Activated T-cell treated with anti-CD3 and anti-CD28 coated beads, Interleukin-2, amount 50 U/mL, for 4 hours (primary cell): ENCODE measurements at places on chromosomes 11 and 22. TPM values are rescaled to one million over a fixed set of nuclear protein-coding genes. Genes with fewer than 3 reads are reported as not detected.

DNA sequence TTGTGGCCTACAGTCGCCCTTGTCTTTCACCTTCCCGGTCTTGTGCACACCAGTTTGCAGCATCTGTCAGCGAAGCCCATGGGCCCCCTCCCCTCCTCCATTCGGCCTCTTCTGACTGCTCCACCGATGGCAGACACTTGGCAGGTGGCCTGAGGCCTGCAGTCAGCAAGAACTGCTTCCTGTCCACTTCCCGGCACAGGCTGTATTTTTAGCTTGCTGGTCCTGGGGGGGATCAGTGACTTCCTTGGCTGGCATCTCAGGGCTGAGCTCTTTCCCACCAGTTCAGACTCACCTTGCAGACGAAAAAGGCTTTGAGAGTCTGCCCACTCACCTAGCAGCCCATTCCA lies 106.4 kb downstream of the SYN3 start:
- no peak for DNase-seq

DNA sequence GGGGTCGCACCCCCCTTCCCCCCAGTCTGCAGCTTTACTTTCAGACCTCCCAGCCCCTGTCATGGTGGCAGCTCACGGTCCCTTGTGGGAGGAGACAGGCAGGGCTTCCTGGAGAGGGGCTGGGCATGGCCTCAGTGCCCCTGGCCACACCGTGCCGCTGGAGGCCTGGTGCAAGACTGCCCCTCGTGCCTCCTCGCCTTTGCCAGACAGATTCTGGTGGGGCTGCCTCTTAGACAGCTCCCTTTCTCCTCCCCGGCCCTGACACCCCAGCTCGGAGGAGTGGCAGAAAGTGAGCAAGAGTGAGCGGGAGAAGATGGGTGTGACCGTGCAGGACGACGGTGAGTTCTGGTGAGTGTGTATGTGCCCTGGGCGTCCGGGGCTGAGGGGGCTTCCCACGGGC lies 12.1 kb upstream of the MYO7A start:
- no peak for DNase-seq

GRCh38 chr11:86537541-86538222 lies 134.7 kb downstream of the ME3 start:
- DNase-seq: no peak

- DNase-seq: no peak
Measured at GRCh38 chr11:114563077-114563476, 3.4 kb upstream of the NXPE1 start.

DNA sequence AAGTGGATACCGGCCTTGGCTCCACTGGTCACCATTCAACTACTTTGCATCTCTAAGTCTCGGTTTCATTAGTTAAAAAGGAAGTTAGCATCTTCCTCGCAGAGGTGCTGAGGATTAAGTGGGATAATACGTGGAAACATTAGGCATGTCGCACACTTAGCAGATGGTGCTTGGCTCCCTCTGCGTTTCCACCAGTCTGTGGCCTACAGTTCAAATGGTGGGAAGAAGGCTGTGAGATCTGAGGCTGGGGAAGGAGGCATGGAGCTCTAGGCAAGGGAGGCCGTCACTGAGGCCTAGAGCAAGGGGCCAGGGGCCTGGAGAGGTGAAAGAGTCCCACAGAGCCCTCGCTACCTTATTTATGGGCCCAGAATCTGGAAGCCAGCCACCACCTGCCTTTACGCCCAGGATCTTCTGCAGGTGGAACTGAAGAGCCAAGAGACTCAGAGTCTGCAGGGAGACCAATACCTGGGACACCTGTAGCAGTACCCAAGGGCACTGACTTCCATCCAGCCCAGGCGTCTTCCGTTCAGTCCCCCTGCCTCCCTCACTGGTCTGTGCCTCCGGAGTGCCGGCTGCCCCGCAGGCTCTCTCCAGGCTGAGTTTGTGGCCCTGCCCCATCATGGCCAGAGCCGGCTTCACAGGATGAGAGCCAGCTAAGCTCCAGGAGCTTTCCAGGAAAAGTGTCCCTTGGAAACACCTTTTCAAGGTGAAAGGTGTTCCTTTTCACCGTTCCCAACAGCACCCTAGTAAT lies 66.1 kb upstream of the A4GALT start:
- DNase-seq: no peak

KCNA4 gene
- not detected for total RNA-seq

- DNase-seq: no peak
Measured at GRCh38 chr11:110505528-110506284, 76.0 kb downstream of the FDX1 start.
